ENCODE measurements at places on chromosomes 7 and 10. TPM values are rescaled to one million over a fixed set of nuclear protein-coding genes. Genes with fewer than 3 reads are reported as not detected.

- H3K4me1 ChIP-seq, result peaks cover 15% of the 10 kb centered on the region
- no peaks in the 10 kb centered on the region for H3K36me3 ChIP-seq
- H3K27ac ChIP-seq, result no peak overlapping the region
- no peak overlapping the region for H3K4me3 ChIP-seq
- H3K27me3 ChIP-seq, result no peaks in the 10 kb centered on the region
Observed at GRCh38 chr7:101820703-101821102, 3.3 kb downstream of the CUX1 start.

- no peaks in the 10 kb centered on the region for H3K27me3 ChIP-seq
- H3K4me3 ChIP-seq, result no peak overlapping the region
Observed at GRCh38 chr10:69406302-69406811, 10.4 kb downstream of the TACR2 start.

- no peak overlapping the region for H3K4me3 ChIP-seq
- no peaks in the 10 kb centered on the region for H3K36me3 ChIP-seq
- H3K4me1 ChIP-seq, result peaks cover 29% of the 10 kb centered on the region
- peak; percentile 88 for DNase-seq
Observed at GRCh38 chr7:140402178-140402835, 1.6 kb upstream of the RAB19 start.

DNA sequence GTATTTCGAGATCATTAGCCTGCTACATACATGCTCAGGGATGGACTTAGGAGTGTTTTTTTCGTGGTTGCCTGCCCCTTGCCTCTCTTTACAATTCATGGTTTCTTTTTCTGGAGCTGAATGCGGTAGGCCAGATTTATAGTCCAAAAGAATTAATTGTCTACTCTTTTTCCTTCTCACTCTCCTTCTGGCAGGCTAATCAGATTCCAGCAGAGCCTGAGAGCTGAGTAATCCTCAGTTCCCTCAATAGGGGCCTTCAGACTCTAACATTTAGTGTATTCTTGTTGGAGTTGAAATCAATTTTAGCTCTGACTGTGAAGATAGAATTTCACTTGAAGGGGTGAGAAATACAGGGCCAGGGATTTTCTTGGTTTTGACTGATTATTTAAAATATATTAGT lies 16.4 kb downstream of the SORCS3 start:
- no peaks in the 10 kb centered on the region for H3K27me3 ChIP-seq
- no peaks in the 10 kb centered on the region for H3K4me1 ChIP-seq
- DNase-seq, result no peak

- no peak overlapping the region for H3K27ac ChIP-seq
- no peaks in the 10 kb centered on the region for H3K27me3 ChIP-seq
- no peak overlapping the region for H3K4me3 ChIP-seq
- H3K4me1 ChIP-seq, result 0 out of 2 replicates have a peak, but pooled peaks cover 5% of the 10 kb centered on the region
- DNase-seq, result no peak
Observed at GRCh38 chr7:135862586-135863340, 114.2 kb upstream of the FAM180A start.

GRCh38 chr7:15323550-15323949 lies 238.3 kb downstream of the AGMO start:
- H3K4me3 ChIP-seq, result no peak overlapping the region
- H3K27me3 ChIP-seq, result no peaks in the 10 kb centered on the region
- H3K36me3 ChIP-seq, result no peaks in the 10 kb centered on the region
- no peaks in the 10 kb centered on the region for H3K4me1 ChIP-seq

GRCh38 chr10:61903928-61904344 lies 2.4 kb downstream of the ARID5B start:
- peak; percentile 58 for DNase-seq
- H3K27ac ChIP-seq, result peak overlapping the region; percentile 43
- H3K27me3 ChIP-seq, result no peaks in the 10 kb centered on the region
- H3K4me1 ChIP-seq, result peaks cover 26% of the 10 kb centered on the region
- peak overlapping the region; percentile 76 for H3K4me3 ChIP-seq

DNA sequence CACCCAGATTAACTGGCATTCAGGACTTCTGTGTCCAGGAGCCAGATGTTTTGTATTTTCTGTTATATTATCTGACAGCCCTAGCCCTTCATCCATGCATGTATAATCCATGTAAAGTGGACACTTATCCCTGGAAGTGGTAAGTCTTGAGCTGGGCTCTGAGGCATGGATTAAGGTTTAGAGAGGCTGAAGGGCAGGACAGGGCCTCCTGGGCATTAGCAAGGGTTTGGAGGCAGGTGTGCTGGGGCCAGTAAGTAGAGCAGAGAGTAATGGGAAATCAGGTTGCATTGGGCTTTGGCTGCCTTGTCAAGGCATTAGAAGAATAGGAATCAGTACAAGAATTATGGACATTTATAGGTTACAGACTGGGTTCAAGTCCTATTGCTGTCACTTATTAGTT lies 138.0 kb downstream of the DYNC1I1 start:
- no peak overlapping the region for H3K4me3 ChIP-seq
- DNase-seq, result no peak
- no peaks in the 10 kb centered on the region for H3K4me1 ChIP-seq
- H3K27ac ChIP-seq, result no peak overlapping the region
- H3K27me3 ChIP-seq, result peaks cover 4% of the 10 kb centered on the region

GRCh38 chr10:125095776-125096175 lies 64.6 kb downstream of the CTBP2 start:
- no peaks in the 10 kb centered on the region for H3K27me3 ChIP-seq
- no peak overlapping the region for H3K27ac ChIP-seq
- no peak for DNase-seq
- H3K36me3 ChIP-seq, result no peaks in the 10 kb centered on the region
- no peaks in the 10 kb centered on the region for H3K4me1 ChIP-seq
- no peak overlapping the region for H3K4me3 ChIP-seq

- H3K4me3 ChIP-seq, result no peak overlapping the region
- H3K36me3 ChIP-seq, result no peaks in the 10 kb centered on the region
- no peaks in the 10 kb centered on the region for H3K4me1 ChIP-seq
- DNase-seq, result no peak
- no peak overlapping the region for H3K27ac ChIP-seq
Observed at GRCh38 chr10:124249196-124249595, 155.8 kb upstream of the CHST15 start.

GRCh38 chr10:119360181-119360921 lies 153.0 kb downstream of the GRK5 start:
- H3K4me3 ChIP-seq, result no peak overlapping the region
- no peak overlapping the region for H3K27ac ChIP-seq
- no peak for DNase-seq
- 0 out of 2 replicates have a peak, but pooled peaks cover 6% of the 10 kb centered on the region for H3K4me1 ChIP-seq
- H3K36me3 ChIP-seq, result no peaks in the 10 kb centered on the region

DNA sequence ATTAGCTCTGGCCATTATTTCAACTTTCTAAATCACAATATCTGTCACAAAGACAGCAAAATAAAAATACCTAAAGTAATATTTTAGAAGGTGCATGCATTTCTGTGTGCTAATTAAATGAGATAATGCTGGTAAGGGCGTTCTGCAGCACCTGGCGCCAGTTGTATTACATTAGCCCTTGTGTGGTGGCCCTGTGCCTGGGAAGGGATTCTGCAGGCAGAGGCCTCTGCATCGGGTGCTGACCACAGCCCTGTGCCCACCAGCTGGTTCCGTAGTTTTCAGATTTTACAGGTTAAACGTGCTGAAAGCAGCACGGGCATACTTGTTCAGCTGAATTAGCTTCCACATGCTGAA lies 157.7 kb upstream of the PRKCQ start:
- DNase-seq, result peak; percentile 18
- H3K4me1 ChIP-seq, result peaks cover 32% of the 10 kb centered on the region
- peak overlapping the region; percentile 93 for H3K27ac ChIP-seq
- no peaks in the 10 kb centered on the region for H3K27me3 ChIP-seq

- H3K27me3 ChIP-seq, result no peaks in the 10 kb centered on the region
- H3K27ac ChIP-seq, result no peak overlapping the region
- H3K4me1 ChIP-seq, result peaks cover 8% of the 10 kb centered on the region
- DNase-seq, result no peak
- H3K36me3 ChIP-seq, result no peaks in the 10 kb centered on the region
- no peak overlapping the region for H3K4me3 ChIP-seq
Observed at GRCh38 chr10:34576797-34577196, 238.3 kb downstream of the PARD3 start.

DNA sequence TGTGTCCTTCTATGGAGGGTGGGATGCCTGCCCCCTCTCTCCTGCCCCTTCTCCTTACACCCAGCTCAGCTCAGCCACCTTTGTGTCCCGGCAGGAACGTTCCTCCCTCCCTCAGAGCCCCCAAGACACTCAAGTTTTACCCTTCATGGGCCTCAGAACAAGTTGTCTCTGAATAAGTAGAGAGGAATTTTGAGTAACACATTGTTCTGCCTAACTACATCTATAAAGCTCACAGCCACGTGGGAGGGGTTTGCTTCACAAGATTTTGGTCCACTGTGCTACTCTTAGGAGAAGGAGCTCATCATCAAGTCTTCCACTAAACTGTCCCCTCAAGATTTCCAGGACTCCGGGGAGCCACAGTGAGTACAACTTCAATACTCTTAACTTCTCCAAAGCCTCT lies 51.6 kb upstream of the ZNF32 start:
- no peak overlapping the region for H3K4me3 ChIP-seq
- peaks cover 96% of the 10 kb centered on the region for H3K27me3 ChIP-seq
- no peak for DNase-seq
- no peaks in the 10 kb centered on the region for H3K4me1 ChIP-seq
- H3K36me3 ChIP-seq, result no peaks in the 10 kb centered on the region

GRCh38 chr7:88280801-88281200 lies 25.9 kb downstream of the STEAP4 start:
- H3K4me1 ChIP-seq, result peaks cover 19% of the 10 kb centered on the region
- H3K4me3 ChIP-seq, result no peak overlapping the region
- no peak for DNase-seq
- H3K36me3 ChIP-seq, result peaks cover 9% of the 10 kb centered on the region

DNA sequence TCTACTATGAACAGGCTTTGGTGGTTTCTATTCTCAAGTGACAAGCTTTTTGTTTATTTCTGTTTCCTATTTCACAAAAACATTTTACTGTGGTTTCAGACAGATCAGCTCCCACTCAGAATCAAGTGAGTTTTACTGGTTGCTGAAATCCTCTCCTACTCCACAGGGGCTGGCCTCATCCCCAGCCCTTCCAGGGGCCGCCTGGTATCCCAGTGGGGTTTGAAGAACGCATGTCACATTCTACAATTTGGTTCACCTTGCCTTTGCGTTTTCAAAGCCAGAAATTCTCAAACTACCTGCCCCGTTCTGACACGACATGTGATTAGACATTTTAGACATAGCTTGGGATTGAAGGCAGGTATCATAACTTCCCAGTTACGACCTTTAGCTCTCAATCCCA lies 160.9 kb upstream of the AGK start:
- DNase-seq, result no peak
- H3K27ac ChIP-seq, result no peak overlapping the region
- no peaks in the 10 kb centered on the region for H3K36me3 ChIP-seq
- H3K4me1 ChIP-seq, result no peaks in the 10 kb centered on the region
- no peak overlapping the region for H3K4me3 ChIP-seq
- H3K27me3 ChIP-seq, result peaks cover 99% of the 10 kb centered on the region

- H3K27ac ChIP-seq, result no peak overlapping the region
- H3K27me3 ChIP-seq, result no peaks in the 10 kb centered on the region
- no peak overlapping the region for H3K4me3 ChIP-seq
- no peaks in the 10 kb centered on the region for H3K4me1 ChIP-seq
Observed at GRCh38 chr10:7027913-7028808, 382.7 kb downstream of the SFMBT2 start.

WDR86 gene
- 12.4 TPM for total RNA-seq

ANKRD61 gene
- total RNA-seq, result not detected

TRPV5 gene
- not detected for total RNA-seq

SEMA3D gene
- total RNA-seq, result 4.8 TPM

SRRM3 gene
- 0.74 TPM for total RNA-seq

DCLRE1A gene
- 7.7 TPM for total RNA-seq

PPP1R3C gene
- 1.5 TPM for total RNA-seq

DMBT1 gene
- 0.53 TPM for total RNA-seq

OGDHL gene
- not detected for total RNA-seq

ADCY1 gene
- total RNA-seq, result not detected

TMEM184A gene
- 21.4 TPM for total RNA-seq
